ENCODE measurements at places on chromosomes 11 and 22.
A peak's percentile ranks its signal among the peaks of the same experiment; 100 is the strongest.

GRCh38 chr11:17560281-17561110, 13.4 kb downstream of the OTOG start:
- no peak for DNase-seq

- no peak for DNase-seq
Observed at GRCh38 chr22:27616033-27616432, 185.5 kb downstream of the MN1 start.

DNA sequence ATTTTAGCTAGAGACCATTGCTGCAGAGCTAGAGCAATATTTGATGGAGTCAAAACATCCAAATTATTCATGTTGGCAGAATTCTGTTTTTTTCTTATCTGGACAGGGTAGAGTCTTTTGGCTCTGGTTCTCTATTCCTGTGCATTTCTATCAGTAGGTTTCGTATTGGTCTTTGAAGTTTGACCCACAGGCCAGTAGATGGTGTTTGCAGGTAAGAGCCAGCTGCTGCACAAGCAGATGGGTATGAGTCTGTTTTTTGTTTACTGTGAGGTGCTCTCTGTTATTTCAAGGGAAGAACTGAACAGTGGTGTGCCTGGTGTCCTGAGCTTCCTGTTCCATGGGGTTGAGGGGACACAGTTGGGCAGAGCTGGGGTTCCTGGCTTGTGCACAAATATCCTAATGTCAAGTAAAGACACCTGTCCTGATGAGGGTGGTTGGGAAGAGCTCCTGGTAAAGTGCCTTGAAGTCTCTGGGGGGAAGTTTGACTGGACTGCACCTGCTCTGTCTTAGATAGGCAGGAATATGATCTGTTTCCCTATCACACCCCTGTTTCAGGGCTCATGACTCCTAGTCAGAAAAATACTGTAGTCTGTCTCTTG, 34.0 kb upstream of the SLC22A25 start:
- no peak for DNase-seq

DNA sequence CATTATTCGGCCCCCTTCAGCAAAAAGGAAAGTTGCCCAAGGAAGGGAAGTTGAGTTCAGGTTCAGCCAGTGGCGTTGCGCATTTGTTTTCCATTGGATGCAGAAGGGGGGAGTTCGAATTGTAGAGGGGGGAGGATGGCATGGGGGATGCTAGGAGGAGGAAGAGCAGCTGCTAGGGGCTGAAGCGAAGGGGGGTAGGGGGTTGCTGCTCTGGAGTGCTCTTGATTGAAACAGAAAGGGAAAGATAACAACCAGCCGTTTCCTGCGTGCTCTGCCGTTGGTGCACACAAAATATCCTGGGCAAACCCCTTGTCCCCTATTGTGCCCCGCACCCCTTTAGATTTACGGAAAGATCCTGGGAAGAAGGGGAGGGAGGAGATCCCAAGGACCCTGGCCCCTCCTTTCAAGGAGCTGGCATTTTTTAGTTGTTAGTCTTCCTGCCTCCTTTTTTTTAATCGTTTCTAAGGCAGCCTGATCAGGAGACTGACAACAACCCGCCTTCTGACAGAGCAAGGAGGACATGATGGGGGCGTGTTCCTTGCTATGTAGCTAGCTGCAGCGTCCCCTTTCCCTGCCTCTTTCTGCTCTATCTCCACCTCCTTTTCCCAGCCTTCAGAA, 2.1 kb downstream of the KMT2A start:
- peak; percentile 11 for DNase-seq

DNA sequence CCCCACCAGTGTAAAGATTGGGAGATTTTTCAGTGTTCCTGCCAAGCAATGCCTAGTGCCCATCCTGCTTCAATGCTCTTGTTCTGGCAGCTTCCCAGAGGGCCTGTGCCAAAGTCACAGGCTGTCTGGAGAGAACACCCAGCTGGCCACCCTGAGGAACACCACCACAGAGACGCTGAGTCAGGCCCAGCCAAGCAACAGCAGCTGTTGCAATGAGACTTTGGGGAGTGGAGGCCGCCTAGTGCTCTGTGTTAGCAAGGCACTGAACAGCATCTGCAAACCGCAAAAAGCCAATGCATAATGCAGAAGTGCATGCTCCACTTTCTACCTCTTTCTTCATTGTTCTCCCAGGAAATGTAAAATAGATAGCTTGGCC, 168.1 kb downstream of the NXPE2 start:
- DNase-seq, result no peak

DNA sequence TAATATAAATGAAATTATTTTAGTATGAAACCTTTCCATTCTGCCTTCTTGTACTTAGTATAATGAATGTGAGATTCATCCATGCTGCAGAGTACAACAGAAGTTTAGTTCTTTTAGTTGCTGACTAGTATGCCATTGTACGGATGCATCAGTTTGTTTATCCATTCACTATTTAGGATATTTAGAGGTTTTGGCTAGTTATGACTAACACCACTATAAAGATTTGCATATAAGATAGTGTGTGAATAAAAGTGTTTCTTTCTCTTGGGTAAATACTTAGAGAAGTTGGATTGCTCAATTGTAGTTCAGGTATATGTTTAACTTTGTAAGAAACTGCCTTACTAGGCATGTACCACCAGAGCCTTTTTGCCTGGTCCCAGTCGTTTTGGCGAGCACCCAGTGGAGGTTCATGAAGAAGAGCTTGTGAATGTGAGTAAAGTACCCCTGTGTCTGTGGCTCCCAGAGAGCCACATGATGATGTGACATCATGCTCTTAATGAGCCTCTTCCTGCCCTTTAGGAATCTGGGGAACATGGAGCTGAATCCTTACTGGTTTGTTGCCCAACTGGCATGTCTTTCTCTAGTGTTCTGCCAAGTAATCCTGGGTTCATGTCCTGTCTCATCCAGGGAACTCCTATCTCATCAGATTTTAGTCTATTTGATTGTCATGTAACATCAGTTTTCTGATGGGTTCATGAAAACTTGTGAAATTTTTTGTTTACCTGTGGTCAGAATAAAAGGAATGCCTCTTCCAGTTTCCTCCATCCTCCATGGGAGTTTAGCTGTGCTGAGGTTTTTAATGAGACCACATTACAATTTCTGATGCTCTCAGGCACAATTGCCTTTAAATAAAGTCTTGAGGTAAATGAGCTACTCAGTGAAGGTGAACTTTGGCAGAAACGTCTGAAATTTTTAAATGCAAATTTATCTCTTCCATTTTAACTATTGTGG, 234.8 kb downstream of the CASP12 start:
- DNase-seq, result no peak

GRCh38 chr22:50150161-50151129, 20.1 kb upstream of the PANX2 start:
- no peak for DNase-seq

DNA sequence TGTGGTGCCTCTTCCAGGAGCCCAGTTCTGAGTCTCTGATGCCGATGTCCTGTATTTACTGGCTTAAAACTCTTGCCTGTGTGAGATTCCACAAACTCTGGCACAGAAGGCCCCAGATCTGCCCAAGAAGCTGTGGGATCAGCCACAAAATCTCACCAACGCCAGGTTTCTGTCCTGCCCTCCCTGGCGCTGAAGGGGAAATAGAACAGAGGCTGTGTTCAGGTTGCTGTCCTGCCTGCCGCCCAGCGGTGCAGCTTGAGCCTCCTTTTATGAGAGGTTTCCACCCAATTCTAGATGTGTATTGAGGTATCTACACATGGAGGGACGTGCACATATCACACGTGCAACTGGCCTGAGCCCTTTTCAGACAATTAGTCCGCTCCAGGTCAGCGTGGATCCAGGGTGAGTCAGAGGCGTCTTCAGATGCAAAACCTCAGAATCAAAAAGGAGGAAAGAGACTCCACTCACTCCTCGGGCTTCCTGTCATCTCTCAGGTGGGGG, 2.2 kb downstream of the TMEM80 start:
- DNase-seq, result no peak

DNA sequence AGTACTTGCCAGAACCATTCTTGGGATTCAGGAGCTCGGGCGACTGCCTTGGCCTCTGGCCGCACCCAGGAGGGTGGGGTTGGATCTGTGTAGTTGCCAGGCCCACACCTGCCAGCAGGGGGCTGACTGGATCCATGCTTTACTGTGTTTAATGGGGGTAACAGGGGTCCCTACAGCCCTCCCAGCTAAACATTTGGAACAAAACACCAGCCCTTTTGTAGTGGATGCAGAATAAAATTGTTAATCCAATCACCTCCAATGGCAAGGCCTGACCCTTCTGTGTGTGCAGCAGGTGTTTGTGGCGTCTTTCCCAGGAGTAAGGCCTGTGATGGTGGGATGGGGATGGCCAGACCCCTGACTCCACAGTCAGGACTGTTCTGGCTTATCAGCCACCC, 22.5 kb downstream of the SUN2 start:
- DNase-seq, result no peak

DNA sequence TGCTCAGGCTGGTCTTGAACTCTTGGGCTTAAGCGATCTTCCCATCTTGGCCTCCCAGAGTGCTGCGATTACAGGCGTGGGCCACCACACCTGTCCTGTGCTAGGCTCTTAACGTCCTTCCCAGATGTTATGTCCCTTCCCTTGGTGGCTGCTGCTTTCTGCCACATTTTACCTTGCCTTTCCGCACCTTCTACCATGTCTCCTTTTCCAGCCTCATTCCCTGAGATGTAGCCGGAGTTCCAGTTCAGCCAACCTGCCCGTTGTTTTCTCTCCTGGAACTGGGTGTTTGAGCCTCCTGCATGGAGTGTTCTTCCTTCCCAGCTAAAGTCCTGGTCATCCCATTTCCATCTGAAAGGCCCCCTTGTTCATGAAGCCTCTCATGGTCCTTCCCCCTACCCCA, 95.3 kb downstream of the PTPRJ start:
- no peak for DNase-seq

- no peak for DNase-seq
Observed at GRCh38 chr11:41102471-41102870, 357.0 kb downstream of the LRRC4C start.

- no peak for DNase-seq
Observed at GRCh38 chr11:122979815-122980595, 1.6 kb downstream of the BSX start.

GRCh38 chr11:9017773-9018172, 14.0 kb upstream of the NRIP3 start:
- DNase-seq, result no peak

DNA sequence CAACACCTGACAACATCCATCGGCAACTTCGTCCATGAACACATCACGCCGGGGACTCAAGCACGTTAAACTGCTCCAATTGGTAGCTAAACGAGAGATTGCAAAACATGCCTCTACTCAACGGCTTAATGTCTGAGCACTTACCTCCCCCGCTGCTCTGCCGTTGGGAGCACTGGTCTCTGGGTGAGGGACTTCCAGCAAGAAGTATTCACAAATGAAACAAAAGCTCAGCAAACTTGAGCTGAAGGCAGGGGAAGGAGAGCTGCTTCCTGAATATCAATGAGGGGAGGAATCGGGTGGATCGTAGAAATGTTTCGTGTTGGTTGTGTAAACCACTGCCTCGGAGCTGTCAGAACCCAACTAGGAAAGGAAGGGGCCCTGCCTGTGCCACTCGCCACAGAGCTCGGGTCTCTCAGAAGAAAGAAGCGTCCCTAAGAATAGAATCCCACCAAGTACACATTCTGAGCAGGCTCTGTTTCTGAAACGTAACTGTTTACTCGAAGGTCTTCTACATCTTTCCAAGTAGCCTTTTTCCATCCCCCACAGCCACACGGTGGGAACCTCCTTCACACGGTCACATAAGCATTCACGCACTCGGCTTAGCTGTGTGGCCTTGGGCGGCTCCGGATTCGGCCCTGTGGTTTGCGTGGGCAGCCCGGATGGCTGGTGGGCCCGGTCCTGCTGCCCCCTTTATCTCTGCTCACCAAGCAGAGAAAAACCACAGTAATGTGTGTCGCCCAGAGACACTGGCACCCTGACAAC, at the start of gene MLC1:
TSS of gene MLC1 (minus strand) at position 216 of the 762 bp plus-strand sequence. CDS start 524 bp downstream, outside the sequence.
- DNase-seq, result no peak

- no peak for DNase-seq
Observed at GRCh38 chr11:46290598-46291309, 13.3 kb downstream of the CREB3L1 start.

GRCh38 chr11:123137431-123138224, 57.4 kb downstream of the CLMP start:
- no peak for DNase-seq

GRCh38 chr11:45459491-45459890, 173.3 kb upstream of the SYT13 start:
- no peak for DNase-seq

- no peak for DNase-seq
Observed at GRCh38 chr11:72228229-72228843, 3.8 kb downstream of the INPPL1 start.

- DNase-seq, result no peak
Observed at GRCh38 chr11:102254047-102254446, 63.2 kb upstream of the BIRC3 start.

GRCh38 chr11:108580645-108581044, 12.9 kb downstream of the EXPH5 start:
- DNase-seq, result no peak

GRCh38 chr22:24134090-24134846, 47.0 kb upstream of the SUSD2 start:
- peak; percentile 70 for DNase-seq

GRCh38 chr22:35330258-35330861, 30.7 kb downstream of the TOM1 start:
- DNase-seq, result no peak

DNA sequence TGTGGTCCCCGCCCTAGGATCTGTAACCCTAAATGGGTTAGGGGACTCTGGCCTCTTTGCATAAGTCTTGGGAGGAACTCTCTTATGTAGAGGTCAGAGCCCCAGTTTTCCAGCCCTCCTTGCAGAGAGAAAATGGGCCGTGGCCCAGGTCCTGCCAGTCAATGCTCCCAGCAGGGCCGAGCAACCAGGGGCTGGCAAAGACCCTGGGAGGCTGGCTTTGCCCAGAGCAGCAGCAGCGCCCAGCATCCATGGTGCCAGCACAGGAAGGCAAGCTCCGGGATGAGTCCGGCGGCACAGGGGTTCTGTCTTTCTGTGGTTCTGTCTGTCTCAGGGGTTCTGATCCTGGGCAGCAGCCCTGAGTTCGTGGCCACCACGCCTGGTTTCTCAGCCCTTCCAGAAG, 684.8 kb downstream of the BRD1 start:
- DNase-seq, result no peak
